ENCODE measurements at places on chromosomes 5 and 9. TPM values are rescaled to one million over a fixed set of nuclear protein-coding genes. Genes with fewer than 3 reads are reported as not detected.

DNA sequence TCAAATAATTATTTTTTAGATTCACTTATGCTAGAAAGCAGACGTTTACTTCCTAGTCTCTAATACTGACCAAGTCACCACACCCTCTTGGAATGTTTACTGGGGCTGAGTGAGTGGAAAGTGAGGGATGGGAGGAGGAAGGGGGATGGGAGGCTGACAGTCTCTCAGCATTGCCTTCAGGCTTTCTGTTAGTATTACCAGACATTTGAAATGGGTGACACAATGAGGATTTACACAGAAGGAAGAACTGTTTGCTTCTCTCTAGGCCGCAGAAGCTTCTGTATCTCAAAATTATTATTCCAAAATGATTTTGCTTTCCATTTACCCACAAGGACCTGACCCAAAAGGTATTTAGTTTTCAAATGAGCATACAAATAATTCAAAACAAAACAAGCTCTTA lies 232.8 kb upstream of the ZNF608 start:
- no peak for DNase-seq

DNA sequence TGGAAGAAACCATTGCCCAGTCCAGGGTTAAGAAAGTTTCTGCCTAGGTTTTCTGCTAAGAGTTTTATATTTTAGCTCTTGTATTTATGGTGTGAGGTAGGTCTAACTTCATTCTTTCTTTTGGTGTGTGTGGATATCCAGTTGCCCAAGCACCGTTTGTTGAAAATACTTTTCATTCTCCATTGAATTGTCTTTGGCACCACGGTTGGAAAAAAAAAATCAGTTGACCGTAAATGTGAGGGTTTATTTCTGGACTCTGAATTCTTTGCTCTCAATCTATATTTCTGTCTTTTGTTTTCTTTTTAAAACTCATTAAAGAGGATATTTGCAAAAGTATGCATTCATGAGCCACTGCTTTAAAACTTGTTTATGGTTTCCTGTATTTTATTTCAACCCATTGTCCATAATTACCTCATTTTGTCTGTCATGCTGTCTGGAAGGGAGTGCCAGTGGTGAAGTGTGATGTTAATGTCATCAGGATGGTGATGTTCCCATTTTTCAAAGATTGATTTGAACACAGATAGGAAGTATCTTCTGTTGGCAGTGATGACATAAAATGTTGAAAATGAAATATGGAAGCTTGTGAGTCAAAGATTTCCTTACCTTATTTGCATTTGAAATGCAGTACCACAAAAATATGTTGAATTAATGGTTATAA lies 33.9 kb downstream of the HABP4 start:
- DNase-seq, result no peak

GRCh38 chr5:83034036-83034435 lies 43.2 kb downstream of the TMEM167A start:
- DNase-seq, result no peak

C5orf58 gene
- total RNA-seq, result 1.0 TPM

GRCh38 chr9:33620738-33621439 lies 96.8 kb downstream of the ANKRD18B start:
- no peak for DNase-seq

DNA sequence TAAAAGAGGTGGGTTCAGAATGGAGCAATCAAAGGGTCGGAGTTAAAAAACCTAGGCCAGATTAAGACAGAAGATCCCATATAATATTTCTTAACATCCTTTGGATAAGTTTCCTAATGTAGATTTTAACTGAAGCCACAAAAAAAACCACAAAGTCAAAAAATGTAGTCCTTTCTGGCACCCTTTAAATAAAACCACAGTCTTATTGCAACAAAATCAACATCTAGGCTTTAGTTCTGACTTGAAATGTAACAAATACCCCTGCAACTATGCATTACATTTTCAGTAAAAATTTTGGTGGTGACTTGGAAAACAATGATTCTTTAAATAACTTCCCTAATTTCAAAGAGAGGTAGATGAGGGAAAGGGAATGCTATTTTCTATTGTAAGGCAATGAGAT lies 109.2 kb downstream of the PSAT1 start:
- no peak for DNase-seq

KLF4 gene
- total RNA-seq, result 28.0 TPM

GALNT12 gene
- total RNA-seq, result 0.55 TPM

DNA sequence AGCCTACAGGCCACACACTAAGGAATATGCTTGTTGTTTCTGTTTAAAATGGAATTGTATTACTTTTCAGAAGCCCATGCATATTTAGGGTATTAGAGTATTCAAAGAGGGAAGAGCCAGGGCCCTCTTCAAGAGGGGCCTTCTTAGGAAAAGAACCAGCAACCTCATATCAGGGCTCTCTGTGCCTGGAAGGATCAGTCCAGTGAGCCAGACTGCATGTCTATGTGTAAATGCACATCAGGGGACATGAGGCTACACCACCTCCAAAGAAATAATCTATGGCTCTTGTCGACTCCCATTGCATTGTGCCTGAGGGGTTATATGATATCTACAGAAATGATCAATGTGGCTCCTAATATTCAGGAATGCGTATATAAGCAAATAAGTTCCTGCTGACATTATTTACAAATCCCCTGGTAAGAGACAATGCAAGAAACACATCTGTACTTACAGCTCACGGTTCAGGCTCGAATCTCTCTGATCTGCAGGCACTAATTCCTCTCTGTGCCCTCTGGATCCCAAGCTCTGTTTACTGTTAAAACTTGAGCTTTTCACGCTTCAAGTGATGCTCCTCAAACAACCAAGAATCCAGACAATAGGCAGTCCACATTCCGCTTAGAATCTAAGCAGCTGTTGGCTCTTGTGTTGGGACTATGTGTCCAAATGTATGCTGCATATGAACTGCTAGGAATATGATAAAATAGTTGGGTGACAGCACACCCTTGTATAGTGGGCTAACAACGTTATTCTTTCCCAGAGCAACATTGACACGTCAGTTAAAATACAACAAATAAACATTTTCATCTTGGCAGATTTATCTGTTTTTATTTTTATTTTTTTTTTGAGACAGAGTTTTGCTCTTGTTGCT lies 150.2 kb upstream of the KLF9 start:
- DNase-seq, result no peak
